ENCODE measurements at places on chromosomes 1 and 21. TPM values are rescaled to one million over a fixed set of nuclear protein-coding genes. Genes with fewer than 3 reads are reported as not detected.

RPTN gene
- polyA plus RNA-seq = 1.3 TPM

RHD gene
- not detected for polyA plus RNA-seq

ELAVL4 gene
- not detected for polyA plus RNA-seq

ALG14 gene
- polyA plus RNA-seq = 0.88 TPM

CELA2A gene
- not detected for polyA plus RNA-seq

TBX19 gene
- polyA plus RNA-seq = 1.7 TPM

GPR25 gene
- polyA plus RNA-seq = 0.14 TPM

ADCY10 gene
- polyA plus RNA-seq = not detected

MIER1 gene
- polyA plus RNA-seq = 7.5 TPM

BROX gene
- polyA plus RNA-seq = 22.8 TPM

MCOLN2 gene
- 1.4 TPM for polyA plus RNA-seq

TEX38 gene
- not detected for polyA plus RNA-seq

MYOG gene
- polyA plus RNA-seq = not detected

USH2A gene
- under 0.01 TPM for polyA plus RNA-seq

RORC gene
- 1.5 TPM for polyA plus RNA-seq

MPZ gene
- 1.4 TPM for polyA plus RNA-seq

C1orf210 gene
- polyA plus RNA-seq = 9.1 TPM

FCRL6 gene
- 0.08 TPM for polyA plus RNA-seq

PDIK1L gene
- polyA plus RNA-seq = 3.7 TPM

ATAD3C gene
- 1.8 TPM for polyA plus RNA-seq

S100A9 gene
- polyA plus RNA-seq = 47,233 TPM

SYCP1 gene
- polyA plus RNA-seq = not detected

VCAM1 gene
- 0.47 TPM for polyA plus RNA-seq

MCOLN3 gene
- polyA plus RNA-seq = 0.41 TPM

PADI3 gene
- 31.0 TPM for polyA plus RNA-seq

IGSF21 gene
- 0.13 TPM for polyA plus RNA-seq

TMPRSS15 gene
- not detected for polyA plus RNA-seq

RHBG gene
- 2.3 TPM for polyA plus RNA-seq

MRAP gene
- polyA plus RNA-seq = not detected

BNIPL gene
- 159 TPM for polyA plus RNA-seq
